ENCODE measurements at places on chromosomes 4 and X.

DNA sequence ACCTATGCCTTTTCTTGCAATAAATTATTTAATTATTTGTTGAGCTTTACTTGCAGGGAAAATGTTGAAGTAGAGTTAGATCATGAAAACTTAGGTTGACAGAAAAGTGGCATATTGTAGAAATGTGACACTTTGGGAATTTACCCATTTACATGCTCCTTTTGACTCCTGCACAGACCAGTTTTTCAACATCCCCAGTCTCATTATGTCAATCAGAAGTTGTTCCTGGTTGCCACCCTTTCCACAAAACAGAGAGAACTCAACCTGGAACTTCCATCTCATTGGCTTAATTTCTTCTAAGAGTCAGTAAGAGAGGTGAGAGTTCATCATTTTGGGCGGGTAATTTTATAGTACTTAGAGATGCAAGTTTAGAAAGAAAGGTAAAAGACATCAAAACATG is 284.6 kb upstream of the ANKRD50 start:
- DNase-seq = no peak

GRCh38 chr4:95087657-95088455 is 330.1 kb downstream of the BMPR1B start:
- DNase-seq = no peak

DNA sequence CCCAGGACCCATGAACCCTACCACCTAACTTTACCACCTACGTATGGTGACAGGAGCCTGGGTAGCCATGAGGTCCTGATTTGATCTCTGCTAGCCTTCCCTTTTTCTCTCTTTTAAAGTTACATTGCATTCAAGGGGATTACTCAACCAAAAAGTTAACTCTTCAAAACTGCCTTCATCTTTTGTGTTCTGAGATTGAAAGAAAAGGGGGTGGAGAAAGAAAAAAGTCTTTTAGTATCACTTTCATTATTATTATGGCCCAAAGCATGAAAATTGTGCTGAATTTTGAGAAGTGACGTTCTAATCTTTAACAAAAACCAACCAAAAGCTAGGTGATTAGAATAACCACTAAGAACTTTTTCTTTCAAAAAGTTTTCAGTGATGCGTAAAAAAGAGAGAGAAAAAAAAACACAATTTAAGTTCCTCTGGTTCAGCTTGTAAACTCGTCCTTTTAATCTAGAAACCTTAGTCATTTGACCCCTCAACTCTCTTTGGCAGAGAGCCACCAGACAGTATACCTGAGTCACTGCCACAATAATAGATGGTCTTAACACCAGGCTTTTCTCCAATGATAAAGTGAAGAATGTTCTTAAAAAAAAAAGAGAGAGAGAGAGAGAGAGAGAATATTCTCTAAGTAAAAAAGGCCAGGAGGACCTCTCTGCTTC is 347.4 kb upstream of the FGF13 start:
- DNase-seq = no peak

DNA sequence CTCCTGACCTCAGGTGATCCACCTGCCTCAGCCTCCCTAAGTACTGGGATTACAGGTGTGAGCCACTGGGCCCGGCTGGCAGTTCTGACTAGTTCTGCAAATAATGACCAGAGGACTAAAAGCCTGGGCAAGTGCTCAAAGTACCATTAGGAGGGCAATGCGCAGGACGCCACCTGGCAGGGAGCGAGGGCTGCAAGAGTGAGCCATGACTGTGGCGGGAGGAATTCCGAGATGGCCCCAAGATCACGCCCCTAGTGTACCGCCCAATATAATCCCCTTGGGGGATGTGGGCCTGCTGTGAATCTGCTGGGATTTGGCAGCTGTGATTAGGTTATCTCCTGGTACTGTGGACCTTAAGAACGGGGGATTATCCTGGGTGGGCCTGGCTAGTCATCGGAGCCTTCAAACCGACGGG is 26.2 kb upstream of the GPR78 start:
- no peak for DNase-seq

- no peak for DNase-seq
Observed at GRCh38 chrX:49192722-49193328, 6.7 kb upstream of the PRICKLE3 start.

- DNase-seq = no peak
Observed at GRCh38 chr4:58042176-58042575, 932.0 kb upstream of the IGFBP7 start.

DNA sequence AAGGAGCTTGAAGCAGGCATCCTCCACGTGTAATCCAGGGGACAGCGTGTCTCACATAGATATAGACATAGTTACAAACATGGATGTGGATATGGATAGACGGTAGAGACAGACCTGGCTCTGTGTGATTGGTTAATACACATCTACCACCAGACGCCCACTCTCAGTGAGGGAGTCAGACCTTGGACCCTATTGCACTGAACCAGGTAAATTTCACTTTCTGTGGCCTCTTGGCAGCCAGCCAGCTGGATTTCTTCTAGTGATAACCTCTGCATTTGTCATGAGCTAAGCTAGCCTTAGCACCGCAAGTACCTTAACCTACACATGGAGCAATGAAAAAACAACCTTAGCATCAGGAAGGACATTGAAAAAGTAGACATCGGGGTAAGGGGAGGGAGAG is 79.2 kb upstream of the ACSL4 start:
- no peak for DNase-seq

GRCh38 chr4:173272996-173273395 is 61.2 kb downstream of the HMGB2 start:
- DNase-seq = no peak

GRCh38 chr4:46977245-46977644 is 16.1 kb downstream of the GABRA4 start:
- no peak for DNase-seq

GRCh38 chr4:21872101-21872500 is 76.5 kb downstream of the KCNIP4 start:
- DNase-seq = no peak

DNA sequence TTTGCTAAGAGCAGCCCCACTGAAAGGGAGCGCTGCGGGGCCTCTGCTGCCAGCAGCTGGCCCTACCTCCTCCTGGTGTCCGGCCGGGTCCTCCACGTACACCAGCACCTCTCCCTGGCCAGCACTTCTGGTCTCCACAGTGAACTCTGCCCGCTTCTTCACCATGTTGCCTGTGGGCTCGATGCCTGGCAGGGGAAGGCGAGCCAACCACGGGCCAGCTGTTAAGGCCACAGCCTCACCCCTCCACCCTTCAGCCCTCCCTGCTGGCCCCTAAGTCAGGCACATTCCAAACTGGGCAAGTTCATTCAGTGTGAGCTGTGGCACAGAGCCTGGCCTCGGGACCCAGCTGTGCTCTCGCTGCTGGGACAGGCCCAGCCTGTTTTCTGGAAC is 7.8 kb downstream of the FLNA start:
- DNase-seq = no peak

GRCh38 chrX:32871636-32872035 is 339.7 kb downstream of the DMD start:
- DNase-seq = no peak

DNA sequence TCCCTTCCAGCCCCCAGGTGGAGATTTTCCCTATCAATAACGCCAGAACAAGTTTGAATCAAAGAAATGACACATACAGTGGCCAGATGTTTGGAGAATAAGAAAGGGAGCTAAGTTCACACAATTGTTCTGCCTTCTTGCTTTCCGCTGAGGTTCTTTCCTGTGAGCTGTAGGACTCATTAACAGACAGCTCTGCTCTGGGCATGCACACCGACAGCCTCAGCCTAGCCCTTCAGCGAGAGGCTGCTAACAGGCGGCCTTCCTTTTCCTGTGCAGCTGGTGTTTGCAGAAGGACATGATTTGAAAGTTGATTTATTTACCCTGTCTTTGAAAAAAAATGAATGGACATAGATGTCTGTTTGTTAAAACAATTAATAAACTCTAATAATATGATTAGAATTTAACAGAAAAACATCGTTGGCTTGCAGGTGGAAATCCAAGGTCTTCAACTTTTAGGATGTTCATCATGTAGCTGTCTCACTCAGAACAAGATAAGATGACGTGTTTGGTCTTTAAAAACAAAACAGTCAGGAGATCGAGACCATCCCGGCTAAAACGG is 183.3 kb downstream of the KDR start:
- no peak for DNase-seq

GRCh38 chr4:115152965-115153364 is 39.5 kb upstream of the NDST4 start:
- DNase-seq = no peak

GRCh38 chrX:9515973-9516538 is 51.2 kb downstream of the TBL1X start:
- no peak for DNase-seq
